Activated naive CD4-positive, alpha-beta T cell treated with anti-CD3 and anti-CD28 coated beads, Interleukin-2, amount 50 U/mL, for 72 hours (primary cell): ENCODE measurements at places on chromosomes 5 and 9. TPM values are rescaled to one million over a fixed set of nuclear protein-coding genes. Genes with fewer than 3 reads are reported as not detected.

DNA sequence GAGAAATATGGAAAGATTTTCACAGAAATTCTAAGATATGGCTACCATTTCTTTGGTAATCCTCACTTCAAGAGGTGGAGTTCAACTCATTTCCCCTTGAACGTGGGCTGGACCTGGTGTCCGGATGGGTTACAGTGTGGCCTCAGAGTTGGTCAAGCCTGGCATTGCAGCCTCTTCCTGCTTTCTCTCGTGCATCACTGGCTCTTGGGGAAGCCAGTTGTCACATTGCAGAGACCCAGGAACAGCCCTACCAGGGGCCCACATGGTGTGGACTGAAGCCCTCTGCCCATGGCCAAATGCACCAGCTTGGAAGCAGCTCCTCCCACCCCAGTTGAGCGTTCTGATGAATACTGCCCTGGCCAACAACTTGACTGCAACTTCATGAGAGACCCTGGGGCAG lies 47.7 kb upstream of the FCN1 start:
- peak; percentile 23 for DNase-seq

GRCh38 chr9:73402081-73403028 lies 250.7 kb downstream of the ANXA1 start:
- DNase-seq = no peak

GRCh38 chr9:135718616-135719015 lies 16.6 kb downstream of the KCNT1 start:
- DNase-seq = no peak

The CCNH gene
- 60.5 TPM for total RNA-seq

The FBXL7 gene
- not detected for total RNA-seq
